ENCODE measurements at places on chromosomes 11 and 22. TPM values are rescaled to one million over a fixed set of nuclear protein-coding genes. Genes with fewer than 3 reads are reported as not detected.
A peak's percentile ranks its signal among the peaks of the same experiment; 100 is the strongest.

GRCh38 chr11:105229761-105230160, 90.2 kb upstream of the CARD18 start:
- DNase-seq = no peak

GRCh38 chr11:109981031-109981636, 112.1 kb upstream of the ZC3H12C start:
- no peak for DNase-seq

DNA sequence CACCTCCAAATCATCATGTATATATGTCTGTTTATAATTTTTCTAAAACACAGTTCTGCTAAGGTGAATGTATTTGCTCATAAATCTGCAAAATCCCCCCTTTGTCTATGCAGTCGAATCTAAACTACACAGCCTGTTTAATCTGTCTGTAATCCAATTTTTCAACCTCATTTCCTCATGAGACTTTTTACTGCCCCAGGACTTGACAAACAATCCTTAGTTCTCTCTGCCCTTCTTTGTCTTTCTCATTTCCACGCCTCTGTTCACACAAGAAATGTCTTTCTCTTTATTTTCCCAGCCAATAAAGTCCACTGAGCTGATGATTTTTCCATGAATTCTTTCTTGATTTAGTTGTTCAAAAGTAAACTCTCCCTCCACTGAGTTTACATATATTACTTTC, 1154.3 kb downstream of the FAM181B start:
- no peak for DNase-seq

ZBTB16 gene
- total RNA-seq = 91.6 TPM

LINC01488 gene
- not detected for total RNA-seq

NUP50 gene
- 47.7 TPM for total RNA-seq

- no peak for DNase-seq
Measured at GRCh38 chr22:42376711-42377554, 55.3 kb downstream of the NFAM1 start.

GRCh38 chr22:29693671-29694070, 26.1 kb upstream of the CABP7 start:
- no peak for DNase-seq

DNA sequence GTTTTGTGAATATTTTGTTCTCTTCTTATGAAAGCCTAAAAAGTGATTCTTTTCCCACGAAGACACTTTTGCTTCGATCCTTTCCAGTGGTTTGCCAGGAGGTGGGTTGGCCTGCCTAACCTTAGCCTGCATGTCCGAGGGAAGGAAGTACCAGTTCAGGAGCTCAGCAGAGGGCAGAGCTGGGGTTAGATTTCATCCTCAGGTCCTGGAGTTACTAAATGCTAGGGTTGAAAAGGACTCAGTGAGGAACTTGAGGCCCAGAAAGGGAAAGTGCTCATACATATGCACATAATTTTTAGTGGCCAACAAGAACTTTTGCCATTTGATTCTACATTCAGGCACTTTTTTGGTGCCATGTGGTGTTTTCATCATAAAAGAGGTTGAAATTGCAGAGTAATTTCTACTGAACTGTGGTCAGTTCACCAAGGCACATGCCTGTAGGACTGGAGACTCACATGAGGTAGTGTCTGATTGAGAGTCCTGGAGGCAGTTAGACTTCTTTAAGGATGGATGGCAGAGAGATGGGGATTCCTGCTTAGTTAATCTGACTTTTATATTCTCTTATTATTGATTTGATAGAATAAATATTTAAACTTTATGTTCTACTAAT, 36.7 kb downstream of the NCAM1 start:
- DNase-seq = no peak

PKDREJ gene
- total RNA-seq = under 0.01 TPM

- DNase-seq = peak; percentile 62
Measured at GRCh38 chr11:93330446-93330984, at the start of gene DEUP1. DEUP1 (plus strand) TSS chr11:93330742; CDS start chr11:93332260, 1,518 bp downstream.

BAIAP2L2 gene
- under 0.01 TPM for total RNA-seq

DNA sequence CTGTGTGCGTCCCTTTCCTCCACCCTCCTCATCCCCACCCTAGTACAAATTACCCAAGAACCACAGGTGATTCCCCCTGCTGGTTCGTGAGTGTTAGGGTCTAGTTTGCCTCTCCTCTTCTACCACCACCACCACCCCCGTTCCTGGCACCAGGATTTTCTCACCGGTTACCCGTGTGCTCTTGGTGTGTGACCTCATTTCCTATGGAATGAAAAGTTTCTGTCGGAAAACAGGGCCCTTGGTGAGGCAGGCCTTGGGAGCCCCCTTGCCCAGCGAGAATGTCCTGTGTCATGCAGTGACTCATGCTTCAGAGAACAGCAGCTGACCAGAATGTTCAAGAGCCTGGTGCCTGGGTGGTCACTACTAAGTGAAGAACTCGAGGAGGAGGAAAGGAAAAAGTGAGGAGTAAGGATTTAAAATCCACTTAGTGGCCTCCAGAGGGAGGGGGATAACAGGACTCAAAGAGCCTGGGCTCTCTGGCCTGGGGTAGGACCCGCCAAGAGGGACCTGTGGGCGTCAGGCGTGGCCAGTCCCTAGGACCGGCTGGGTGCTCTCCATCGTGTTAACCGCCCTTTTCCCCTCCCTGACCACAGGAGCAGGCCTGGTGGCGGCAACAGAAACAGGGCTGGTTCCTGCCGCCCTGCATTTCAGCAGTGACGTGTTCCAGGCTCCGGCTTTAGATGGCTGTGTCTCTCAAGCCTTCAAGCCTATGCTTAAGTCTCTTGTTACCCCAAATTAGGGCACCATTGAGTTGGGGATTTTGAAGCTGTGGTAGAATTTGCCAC, 30.2 kb downstream of the C22orf31 start:
- no peak for DNase-seq

CRYBB3 gene
- not detected for total RNA-seq

CNGA4 gene
- 0.27 TPM for total RNA-seq

GRCh38 chr11:119807841-119808240, 78.8 kb upstream of the NECTIN1 start:
- no peak for DNase-seq

GRCh38 chr11:90756617-90757016, 533.8 kb upstream of the CHORDC1 start:
- no peak for DNase-seq

Measured in hematopoietic multipotent progenitor cell (in vitro differentiated cells).